ENCODE measurements at places on chromosomes 5 and 9.

GRCh38 chr9:137878146-137878941 lies 762 bp downstream of the CACNA1B start:
- ATAC-seq = peak; percentile 32

DNA sequence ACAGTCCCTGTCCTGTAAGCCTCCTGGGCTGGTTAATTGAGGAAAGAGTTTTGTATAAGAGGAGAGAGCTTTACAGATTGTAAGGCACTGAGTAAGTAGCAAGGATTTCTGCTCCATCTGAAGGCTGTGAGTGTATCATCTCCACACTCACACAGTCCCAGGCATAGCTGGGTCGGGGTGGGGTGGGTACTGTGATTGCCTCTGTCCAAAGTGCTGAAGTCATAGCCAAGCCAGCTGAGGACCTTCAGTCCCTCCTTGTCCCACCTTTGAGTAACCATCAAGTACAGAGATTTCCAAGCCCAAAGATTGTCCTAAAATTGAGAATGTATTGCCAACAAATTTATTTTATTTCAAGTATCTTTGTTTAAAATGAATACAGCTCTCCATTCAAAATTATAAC lies 5.5 kb upstream of the DNAJB5 start:
- no peak for ATAC-seq

DNA sequence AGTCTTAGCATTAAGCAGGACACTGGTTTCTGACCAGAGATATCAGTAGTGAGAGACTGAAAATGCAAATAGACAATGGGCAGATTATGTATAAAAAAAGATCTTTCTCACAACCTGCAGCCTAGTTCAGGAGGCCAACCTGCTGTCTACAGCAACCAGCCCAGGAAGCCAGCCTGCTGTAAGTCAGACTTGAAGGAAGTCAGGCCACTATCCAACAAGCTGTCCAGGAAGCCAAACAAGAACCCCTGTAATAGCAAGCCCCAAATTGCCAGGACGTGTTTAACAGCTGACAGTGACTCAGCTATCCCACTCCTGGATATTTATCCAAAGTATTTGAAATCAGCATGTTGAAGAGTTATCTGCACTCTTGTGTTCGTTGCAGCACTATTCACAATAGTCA lies 121.8 kb upstream of the SPIN1 start:
- no peak for ATAC-seq

GRCh38 chr5:37471666-37472197 lies 92.6 kb downstream of the WDR70 start:
- ATAC-seq = no peak

DNA sequence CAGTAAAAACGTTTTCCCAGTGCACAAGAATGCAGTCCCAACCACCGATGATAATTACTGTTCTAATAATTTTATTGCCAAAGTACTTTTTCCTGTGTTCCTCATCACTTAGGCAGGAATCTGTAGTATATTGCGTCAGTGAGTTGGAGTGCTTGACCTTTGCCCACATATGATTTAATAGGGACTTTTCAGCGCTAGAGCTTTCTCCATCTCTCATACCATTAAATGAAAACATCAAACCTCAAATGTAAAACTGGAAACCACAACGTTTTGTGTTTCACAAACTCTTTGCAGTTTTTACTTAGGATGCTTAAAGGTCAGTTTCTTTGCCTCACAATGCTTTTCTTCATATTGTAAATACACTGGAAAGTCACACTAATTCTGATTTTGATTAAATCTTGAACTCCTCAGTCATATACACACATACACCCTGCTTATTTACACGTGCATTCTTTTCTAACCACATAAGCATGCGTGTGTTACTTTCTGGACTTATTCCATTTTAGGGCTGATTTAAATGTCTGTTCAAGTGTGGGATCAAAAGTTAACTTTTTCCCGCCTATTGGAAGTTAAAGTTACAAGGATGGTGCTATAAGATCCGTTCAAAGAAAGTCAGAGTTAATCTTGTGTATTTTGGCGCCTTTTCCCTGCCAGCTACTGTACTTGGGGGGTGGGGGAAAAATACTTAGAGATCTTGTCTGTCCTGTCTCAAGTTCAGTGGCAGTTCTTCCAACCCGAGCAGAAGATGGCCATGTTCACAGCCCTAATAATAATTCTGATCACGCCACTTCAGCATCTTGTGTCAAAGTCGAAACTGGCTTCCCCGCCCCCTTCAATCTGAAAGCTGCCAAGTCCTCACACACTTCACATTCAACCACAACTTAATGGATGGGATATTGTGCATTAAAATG lies 6.6 kb upstream of the NFIB start:
- ATAC-seq = no peak

- peak; percentile 28 for ATAC-seq
Measured at GRCh38 chr9:42396318-42396717, 212.9 kb downstream of the SPATA31A6 start.

DNA sequence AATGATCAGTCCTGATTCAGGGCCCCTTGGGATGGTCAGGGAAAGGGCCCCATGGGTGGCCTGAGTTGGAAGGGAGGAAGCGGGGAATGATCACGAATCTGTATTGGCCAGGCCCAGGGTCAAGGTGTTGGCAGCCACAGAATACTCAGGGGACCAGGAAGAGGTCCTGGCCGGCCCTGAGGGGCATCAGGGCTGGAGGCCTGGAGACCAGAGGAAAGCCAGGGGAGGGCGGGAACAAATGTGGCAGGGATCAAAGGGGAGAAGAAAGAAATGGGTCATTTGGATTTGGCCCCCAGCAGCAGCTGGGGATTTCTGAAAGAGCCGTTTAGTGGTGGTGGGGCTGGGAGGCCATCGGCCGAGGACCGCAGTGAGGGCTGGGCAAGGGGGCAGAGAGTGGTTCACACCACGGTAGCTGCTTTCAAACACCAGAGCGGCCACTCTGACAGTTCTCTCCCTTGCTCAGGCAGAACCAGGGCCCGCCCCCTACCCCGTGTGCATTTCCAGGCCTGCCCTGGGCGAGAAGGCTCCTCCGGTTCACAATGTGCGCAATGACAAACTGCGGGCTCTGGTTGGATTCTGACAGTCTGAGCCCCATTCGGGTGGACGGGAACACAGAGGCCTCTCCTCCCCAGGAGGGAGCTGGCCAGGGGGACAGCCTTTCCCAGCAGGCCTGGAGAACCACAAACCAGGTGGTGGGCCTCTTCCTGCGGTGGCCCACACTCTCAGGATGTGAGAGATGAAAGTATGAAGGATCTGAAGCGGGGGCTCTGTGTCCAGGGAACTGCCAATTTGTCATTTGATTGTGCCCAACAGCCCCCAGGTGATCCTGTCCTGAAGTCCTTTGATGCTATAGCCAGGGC lies 220.3 kb upstream of the IER5L start:
- no peak for ATAC-seq

DNA sequence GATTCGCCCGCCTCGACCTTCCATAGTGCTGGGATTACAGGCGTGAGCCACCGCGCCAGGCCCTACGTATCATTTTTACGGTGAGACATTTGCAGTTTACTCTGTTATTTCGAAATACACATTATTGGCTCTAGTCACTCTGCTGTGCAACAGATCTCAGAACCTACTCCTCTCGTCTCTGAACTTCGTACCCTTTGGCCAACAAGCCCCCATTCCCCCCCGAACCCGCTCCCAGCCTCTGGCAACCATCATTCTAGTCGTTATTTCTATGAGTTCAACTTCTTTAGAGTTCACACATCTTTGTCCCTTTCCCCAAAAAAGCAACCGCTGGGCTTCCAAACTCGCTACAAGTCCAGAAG lies 735 bp downstream of the PTGR1 start:
- peak; percentile 10 for ATAC-seq

DNA sequence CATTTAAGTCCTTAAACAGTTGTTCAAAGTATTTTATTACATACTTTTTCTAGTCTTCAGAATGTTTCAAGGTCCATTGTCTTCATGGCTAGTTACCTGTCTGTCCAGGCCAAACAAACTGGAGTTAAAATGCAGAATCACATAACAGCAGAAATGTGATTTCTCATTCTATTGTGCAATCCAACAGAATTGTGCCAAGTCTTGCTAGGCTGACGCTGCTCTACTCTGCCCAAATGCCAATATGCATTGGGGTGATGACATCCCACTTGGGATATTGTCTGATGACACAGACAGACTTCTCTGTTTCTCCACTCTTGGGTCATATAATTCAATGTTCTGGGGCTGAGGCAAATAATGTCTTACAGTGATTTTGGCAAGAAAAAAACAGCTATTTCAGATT lies 5.2 kb upstream of the SLC22A5 start:
- ATAC-seq = no peak

- ATAC-seq = peak; percentile 37
Measured at GRCh38 chr9:86282979-86283535, 719 bp upstream of the ISCA1 start.

GRCh38 chr5:147467973-147468508 lies 41.8 kb downstream of the DPYSL3 start:
- no peak for ATAC-seq

GRCh38 chr5:57642066-57642465 lies 159.5 kb upstream of the ACTBL2 start:
- ATAC-seq = peak; percentile 15

DNA sequence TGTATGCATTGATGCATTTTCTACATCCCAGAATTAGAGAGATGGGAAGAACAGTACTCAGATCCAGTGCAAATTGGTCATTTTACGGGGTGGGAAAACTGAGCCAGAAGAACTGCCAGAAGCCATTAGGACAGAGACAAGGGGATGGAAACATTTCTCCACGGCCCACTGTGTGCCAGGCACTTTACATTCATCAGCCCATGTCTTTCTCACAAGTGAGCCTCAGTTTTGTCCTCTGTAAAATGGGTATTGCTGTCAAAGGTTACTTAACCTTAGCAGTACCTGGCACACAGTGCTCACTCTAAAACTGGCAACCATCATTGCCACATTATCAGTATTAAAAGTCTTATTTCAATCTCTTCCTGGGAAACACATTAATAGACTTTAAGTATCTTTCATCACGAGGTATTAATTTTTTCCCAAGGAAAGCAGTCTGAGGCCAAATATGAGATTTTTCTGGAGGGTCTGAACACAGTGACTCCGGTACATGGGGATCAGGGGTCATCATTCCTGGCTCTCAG lies 5.2 kb downstream of the DUSP1 start:
- ATAC-seq = no peak

GRCh38 chr9:88307136-88307535 lies 81.1 kb upstream of the SPIN1 start:
- ATAC-seq = no peak
